ENCODE measurements at places on chromosomes 5 and 9.

- DNase-seq: no peak
Measured at GRCh38 chr9:114723931-114724330, 41.9 kb upstream of the TEX48 start.

DNA sequence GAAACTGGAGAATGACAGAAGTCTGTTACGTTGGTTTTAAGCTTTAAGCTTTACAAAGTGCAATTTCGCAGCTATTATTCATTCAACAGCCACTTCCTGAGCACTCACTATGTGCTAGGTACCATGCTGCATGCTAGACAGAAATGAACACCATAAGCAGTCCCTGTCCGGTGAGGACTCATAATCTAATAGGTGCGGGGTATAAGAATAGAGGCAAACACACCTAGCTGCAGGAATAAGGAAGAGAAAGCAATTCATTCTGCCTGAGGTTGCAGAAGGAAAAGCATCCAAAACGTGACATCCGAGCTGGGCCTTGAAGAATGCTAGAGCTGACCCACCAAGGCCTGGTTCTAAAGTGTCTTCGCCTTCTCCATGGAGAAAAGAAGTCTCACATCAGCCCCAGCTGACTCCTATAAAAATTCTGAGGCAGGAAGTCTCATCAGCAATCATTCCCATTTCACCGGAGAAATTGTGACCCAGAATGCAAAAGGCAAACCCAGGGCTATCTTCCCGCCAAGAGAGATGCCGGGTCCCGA lies 542 bp downstream of the FKBP15 start:
- DNase-seq: no peak

DNA sequence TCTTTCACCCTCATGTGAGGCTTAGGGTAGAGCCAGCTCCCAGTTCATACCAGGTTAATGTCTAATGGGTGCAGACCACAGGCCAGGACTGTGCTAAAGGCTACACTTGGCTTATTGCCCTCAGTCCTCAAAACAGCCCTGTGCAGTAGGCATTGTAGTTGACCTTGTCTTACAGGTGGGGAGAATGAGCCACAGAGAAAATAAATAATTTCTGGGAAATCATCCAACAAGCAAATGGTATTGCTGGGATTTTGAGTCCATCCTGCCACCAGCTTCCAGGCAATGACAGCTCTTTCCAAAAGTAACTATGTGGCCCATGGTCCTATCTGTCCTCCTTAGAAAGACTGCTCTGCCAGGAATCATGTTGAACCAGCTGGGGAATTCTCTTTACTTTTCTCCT lies 450.0 kb downstream of the GADD45G start:
- no peak for DNase-seq

- peak; percentile 71 for DNase-seq
Measured at GRCh38 chr9:129175825-129176633, 2.0 kb downstream of the IER5L start.
